NCI-H2107 (cell line): ENCODE measurements at places on chromosomes 5 and 9.

- DNase-seq: no peak
Measured at GRCh38 chr5:150960791-150961396, 56.1 kb upstream of the ZNF300 start.

GRCh38 chr5:35003018-35003957 is 44.5 kb downstream of the AGXT2 start:
- peak; percentile 30 for DNase-seq

GRCh38 chr5:118946138-118946800 is 42.1 kb downstream of the DTWD2 start:
- no peak for DNase-seq

DNA sequence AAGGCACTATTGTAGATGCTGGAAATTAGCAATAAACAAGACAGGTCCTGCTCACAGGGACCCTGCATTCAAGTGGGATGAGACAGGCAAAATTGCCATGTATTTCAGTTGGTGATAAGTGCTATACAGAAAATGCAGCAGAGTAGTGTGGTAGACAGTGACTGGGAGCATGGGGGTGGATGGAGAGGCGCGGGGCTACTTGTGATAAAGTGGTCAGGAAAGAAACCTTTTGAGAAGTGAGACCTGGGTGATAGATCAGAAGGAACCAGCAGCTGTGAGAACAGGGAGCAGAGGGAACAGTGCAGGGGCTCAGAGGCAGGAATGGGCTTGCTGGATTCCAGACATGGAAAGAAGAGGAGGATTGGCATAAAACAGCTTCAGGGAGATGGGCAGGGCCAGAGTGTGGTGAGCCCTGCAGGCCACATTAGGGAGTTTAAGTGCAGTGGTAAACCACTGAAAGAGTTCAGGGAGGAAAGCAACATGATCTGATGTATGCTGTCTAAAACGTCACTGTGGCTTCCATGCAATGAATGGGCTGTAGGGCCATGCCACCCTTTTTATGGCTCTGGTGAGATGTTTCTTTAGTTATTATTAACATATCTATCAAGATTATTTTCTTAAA is 7.3 kb downstream of the CRHBP start:
- no peak for DNase-seq
